Activated T-cell treated with anti-CD3 and anti-CD28 coated beads for 24 hours (primary cell): ENCODE measurements at places on chromosomes 4 and X.

DNA sequence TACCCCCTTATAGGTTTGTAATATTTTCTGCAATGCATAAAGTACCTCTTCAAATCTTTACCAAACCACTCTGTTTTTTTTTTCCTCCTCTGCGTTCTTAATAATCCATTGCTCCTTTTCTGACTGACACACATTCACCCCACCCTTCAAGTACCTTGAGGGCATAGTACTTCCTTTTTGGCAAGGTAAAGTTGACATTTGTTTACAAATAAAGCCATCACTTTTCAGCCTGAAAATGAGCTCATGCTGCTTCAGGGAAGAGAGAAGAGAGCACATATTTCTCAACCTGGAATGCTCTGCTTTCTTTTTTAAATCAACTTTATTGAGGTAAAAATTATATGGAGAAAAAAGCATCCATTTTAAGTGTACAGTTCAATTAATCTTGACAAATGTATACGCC is 113.9 kb downstream of the AGTR2 start:
- DNase-seq, result no peak

DNA sequence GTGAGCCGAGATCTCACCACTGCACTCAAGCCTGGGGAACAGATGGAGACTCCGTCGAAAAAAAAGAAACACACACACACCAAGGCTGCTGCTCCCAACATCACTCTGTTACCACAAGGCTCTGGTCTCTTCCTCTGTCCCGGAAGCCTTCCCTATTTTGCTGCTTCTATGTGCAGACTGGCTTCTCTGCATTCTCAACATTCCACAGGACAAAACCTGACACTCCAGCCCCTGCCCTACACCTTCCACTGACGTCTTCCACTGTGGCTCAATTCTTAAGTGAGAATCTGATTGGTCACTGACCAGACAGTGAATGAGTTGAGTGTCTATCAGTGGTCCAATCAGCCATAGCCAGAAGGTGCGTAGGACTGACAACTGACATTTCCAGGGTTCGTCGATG is 5.9 kb downstream of the ODAPH start:
- DNase-seq, result no peak

GRCh38 chr4:1418494-1419285 is 12.4 kb upstream of the NKX1-1 start:
- DNase-seq, result no peak

- DNase-seq, result no peak
These were observed 14.4 kb downstream of the CHIC1 start for GRCh38 chrX:73577361-73577760.

GRCh38 chr4:81635739-81636138 is 164.0 kb upstream of the RASGEF1B start:
- DNase-seq, result no peak

GRCh38 chr4:57070461-57070860 is 39.7 kb downstream of the IGFBP7 start:
- DNase-seq, result no peak

DNA sequence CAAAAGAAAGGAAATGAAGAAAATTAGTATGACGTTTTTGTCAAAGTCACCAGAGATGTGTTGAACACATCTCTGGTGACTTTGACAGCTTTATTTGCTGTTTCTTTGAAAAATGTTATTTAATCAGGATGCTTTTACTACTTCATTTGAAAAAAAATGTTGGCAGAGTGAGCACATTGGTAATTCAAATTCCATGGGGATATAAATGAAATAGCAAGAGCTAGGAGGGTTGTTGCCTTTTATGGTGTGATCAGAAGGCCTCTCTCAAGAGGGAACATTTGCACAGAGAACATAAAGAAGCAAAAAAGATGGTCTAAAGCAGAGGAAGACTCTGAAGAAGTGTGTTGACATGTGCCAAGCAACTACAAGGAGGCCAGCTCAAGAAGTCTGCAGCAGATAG is 46.6 kb upstream of the CXCL8 start:
- DNase-seq, result no peak

DNA sequence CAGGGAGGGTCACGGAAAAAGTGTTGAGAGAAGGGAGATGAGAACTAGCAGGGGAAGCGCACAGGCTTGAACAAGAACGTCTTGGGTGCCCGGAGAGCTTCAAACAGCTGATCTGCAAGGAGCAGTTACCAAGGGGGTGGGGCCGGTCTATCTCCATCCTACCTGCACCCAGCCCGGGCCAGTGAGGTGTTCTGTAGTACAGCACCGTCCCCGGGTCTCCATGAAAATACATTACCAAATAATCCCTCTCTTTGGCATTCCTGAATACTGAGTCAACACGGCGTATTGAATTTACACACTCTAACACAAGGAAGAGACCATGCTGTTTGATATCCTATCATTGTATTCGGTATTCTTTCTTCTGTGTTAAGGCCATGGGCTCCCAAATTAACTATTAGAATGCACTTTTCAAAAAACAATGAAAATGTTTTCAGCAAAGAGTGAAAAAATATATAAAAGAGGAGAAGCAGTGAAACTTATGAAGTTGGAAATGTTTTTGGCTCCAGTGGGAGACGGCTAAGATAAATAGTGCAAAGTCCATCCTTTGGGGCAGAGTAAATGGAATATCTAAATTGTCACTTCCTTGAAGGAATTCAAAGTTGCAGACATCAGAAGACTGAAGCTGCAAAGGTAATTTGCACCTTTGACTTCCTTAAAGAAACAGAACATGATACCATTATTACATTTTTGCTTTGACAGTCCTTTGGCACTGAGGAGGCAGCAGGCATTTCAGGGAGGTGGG is 90.3 kb downstream of the DHRSX start:
- DNase-seq, result no peak

DNA sequence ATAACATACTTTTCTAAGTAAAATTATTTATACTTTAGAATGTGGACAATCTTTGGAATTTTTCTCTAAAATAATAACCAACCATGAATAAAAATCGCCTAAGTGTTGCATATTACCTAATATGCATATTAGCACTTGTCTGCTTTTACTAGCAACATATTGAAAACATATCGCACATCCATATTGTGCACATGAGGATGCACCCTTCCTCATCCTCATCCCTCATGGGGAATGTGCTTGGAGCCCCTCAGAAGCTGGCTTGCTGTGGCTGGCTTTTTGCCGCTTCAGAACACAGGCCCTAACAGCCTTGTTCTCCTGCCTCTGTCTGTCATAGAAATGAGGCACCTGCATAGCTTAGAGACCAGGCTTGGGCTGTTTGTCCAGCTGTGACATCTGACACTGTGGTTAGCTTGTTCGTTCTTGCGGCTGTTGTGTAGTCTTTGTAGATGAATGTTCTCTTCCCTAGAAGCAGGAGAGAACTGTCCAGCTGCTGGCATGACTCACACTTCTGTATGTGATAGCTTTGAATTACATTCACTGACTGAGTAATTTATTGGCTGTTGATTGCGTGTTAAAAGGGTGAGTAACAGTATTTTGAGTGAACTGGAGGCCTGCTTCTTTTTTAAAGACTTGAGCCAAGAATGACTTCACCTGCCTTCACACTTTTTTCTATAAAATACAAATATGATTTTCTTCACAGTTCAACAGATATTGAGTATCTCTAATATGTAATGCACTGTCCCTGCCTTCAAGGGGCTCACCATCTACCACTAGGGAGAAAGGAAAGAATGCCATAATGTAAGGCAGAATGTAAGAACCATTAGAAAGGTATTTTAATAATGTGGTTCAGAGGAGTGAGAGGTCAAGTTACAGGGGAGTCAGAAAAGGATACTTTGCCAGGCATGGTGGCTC is 81.9 kb downstream of the HMGB2 start:
- DNase-seq, result no peak

- no peak for DNase-seq
These were observed 125.1 kb upstream of the PSAPL1 start for GRCh38 chr4:7559741-7560395.

DNA sequence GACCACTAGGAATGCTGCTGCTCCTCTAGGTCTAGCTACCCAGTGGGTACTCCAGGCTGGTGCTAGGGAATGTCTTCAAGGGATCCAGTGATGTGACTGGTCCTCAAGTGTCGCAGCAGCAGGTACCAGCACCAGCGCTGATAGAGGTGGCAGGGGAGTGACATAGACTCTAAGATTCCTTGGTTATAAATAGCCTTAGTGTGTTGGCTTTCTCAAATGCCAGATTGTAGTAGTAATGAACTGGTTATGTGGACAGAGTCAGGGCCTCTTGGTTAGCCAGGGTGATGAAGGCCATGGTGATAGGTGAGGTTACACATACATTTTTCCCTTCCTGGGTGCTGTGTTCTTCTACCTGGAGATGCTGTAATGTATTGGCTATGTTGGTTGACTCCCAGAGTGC is 38.3 kb downstream of the DCLK2 start:
- DNase-seq, result no peak

DNA sequence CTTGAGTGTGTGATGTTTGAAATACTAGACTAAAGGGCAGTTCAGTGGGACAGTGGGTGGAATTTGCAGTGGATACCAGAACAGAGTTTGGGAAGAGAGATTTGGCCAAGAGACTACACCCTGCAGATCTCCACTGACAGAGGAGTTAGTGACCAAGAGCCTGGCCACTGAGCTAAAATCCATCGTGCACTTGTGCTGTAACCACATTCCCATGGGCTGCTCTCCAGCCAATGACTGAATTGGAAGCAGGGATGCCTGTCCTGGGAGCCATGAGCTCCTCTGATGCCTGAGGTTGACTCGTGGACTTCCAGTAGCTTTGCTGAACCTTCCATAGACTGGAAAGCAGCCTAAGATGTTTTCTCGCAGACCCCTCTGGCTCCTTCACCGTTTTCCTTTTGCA is 296.1 kb downstream of the TRIML1 start:
- DNase-seq, result no peak

DNA sequence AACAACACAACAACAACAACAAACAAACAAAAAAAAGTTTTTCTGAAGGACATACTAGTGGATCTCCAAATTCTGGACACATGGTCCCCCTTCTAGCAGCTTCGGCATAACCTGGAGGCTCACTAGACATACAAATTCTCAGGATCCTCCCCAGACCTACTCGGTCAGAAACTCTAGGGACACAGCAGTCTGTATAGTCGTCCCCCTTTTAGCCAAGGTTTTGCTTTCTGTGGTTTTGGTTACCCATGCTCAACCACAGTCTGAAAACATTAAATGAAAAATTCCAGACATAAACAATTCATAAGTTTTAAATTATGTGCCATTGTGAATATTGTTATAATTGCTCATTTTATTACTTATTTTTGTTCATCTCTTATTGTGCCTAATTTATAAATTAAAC is 45.2 kb upstream of the SHISA3 start:
- DNase-seq, result no peak

- DNase-seq, result no peak
These were observed 291.0 kb upstream of the HAND2 start for GRCh38 chr4:173821036-173821435.

DNA sequence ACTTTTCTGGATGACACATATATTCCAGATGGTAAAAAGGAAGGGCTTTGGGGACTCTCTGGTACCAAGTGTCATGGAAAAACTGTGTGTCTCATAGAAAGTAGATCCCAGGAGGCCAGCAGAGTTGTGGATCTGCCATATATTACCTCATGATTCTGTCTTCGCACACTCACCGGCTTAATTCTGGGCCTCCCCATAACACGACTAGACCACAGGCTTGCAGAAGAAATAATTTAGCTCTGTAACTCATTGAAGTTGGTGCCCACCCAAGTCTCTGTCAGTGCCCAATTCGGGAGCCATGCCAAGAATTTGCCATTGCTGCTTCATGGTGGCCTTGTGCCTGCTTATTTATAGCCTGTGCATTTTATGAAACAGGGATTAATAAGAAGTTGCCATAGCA is 104.5 kb downstream of the AR start:
- no peak for DNase-seq

DNA sequence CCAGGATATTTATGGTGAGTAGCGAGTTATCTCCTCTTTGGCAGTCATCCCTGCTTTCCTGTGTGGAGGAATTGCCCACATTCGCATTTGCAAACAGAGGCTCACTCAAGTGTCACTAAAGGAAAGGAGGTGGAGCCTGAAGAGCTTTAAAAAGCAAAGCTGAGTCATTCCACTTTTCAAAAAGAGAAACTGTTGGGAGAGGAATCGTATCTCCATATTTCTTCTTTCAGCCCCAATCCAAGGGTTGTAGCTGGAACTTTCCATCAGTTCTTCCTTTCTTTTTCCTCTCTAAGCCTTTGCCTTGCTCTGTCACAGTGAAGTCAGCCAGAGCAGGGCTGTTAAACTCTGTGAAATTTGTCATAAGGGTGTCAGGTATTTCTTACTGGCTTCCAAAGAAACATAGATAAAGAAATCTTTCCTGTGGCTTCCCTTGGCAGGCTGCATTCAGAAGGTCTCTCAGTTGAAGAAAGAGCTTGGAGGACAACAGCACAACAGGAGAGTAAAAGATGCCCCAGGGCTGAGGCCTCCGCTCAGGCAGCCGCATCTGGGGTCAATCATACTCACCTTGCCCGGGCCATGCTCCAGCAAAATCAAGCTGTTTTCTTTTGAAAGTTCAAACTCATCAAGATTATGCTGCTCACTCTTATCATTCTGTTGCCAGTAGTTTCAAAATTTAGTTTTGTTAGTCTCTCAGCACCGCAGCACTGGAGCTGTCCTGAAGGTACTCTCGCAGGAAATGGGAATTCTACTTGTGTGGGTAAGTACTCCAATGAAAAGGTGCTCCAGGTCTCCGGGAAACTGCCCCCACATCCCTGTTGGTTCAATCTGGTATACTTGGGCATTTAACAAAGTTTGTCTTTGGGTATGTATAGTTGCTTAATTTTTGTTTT is at the start of gene EGF:
Gene EGF, plus strand, starts transcription at position 178 of the 890 bp plus-strand sequence. Its CDS starts 453 bp downstream, at position 631.
- no peak for DNase-seq

GRCh38 chr4:8165374-8165896 is 6.8 kb upstream of the ABLIM2 start:
- no peak for DNase-seq

GRCh38 chr4:84482564-84483563 is 16.2 kb downstream of the NKX6-1 start:
- no peak for DNase-seq

DNA sequence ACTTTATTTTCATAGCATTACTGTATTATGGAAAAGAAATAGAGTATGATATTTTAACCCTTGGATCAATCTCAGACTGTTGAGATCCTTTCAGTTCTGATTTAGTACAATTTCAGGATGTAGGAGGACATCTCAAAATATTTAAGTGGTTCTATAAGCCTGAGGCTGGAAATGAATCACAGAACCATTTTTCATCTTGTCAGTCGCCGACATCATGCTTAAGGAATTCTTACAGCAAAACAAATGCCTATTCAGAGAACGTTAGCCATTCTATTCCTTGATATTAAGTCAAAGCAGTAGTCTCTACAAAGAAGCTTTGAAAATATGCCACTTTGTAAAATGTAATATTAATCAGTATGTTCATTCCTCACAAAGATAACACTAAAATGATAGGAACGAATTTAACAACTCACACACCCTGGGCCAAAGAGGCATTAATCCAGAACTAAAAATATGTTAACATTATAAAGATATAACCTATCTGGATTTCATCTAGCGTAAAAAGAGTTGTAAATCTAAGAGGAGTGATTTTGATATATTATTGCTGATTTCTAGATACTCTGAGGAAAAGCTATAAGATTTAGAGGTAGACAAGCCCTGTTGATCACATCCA is 152.0 kb downstream of the GASK1B start:
- DNase-seq, result no peak

DNA sequence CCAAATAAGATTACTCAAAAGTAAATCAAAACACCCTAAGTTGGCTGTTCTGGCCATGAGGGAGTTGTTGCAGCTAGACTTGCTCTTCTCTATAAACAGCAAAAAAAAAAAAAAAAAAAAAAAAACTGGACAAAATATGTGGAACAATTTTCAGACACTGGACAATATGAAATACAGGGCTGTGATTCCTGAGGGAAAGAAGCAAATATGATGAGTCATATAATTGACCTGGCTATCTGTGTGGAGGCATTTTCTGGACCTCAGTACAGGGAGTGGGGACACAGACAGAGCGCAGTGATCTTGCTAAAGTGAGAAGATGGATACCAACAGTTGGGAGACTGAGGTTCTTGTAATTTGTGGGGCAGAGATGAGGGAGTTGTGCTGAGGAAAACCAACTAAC is 192.0 kb upstream of the HAND2 start:
- no peak for DNase-seq
